H1 (cell line): ENCODE measurements at places on chromosomes 3 and 15. TPM values are rescaled to one million over a fixed set of nuclear protein-coding genes. Genes with fewer than 3 reads are reported as not detected.

DNA sequence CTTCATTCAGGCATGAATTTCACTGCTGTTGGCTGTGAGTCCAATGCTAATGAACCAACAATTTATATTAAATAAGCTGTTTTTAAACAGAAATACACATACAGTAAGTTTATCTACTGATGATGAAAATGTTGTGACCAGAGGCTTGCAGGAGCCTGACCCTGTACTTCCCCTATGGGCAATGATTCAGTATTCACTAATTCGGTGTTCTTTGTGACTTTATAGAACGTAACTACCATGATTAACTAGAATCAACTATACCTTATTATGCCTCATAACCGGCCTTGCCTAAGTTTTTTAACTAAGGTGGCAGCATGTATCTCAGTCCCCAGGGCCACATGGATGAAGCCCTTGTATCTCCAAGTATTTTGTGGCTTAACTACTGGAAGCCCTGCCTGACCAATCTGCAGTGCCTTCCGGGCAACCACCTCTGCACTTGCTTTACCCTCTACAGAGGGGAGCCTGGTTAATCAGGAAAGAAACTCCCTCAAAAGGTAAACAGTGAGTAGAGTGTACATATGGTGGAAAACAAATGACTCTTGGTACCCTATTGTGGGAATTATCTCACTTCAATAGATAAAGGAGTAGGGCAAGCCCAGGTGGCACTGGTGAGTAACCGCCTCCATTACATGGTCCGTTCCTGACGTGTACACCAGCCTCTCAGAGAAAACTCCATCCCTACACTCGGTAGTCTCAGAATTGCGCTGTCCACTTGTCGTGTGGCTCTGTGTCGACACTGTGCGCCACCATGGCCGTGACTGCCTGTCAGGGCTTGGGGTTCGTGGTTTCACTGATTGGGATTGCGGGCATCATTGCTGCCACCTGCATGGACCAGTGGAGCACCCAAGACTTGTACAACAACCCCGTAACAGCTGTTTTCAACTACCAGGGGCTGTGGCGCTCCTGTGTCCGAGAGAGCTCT, 11.6 kb upstream of the CLDN18 start:
- no peak for DNase-seq

DNA sequence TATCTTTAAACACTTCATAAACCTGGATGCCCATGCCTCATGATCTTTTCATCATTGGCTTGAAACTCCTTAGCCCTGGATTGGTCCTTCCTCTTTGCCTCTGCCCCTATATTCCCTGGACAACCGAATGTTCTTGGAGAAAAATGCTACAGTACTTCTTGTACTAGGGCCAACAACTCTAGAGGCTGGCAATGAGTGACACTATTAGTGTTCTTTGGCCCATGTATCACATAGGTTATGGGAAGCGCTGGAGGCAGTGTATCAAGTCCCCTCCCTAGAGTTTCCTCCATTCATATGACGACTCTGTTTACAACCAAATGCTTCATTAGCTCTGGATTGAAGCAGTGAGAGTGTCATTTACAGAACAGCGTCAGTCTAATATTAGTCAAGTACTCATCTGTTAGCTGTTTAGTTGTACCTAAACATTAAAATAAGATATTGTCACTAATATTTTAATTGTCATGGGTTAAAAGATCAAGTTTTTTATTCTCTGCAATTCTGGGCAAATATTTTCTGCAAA, 66.4 kb upstream of the MYO5C start:
- DNase-seq = no peak

- no peak for DNase-seq
Measured at GRCh38 chr3:103513003-103513402, 1078.2 kb downstream of the ZPLD1 start.

- DNase-seq = no peak
Measured at GRCh38 chr3:44476181-44476611, 1.3 kb downstream of the ZNF445 start.

GRCh38 chr3:97306226-97306625, 458.3 kb upstream of the ARL6 start:
- DNase-seq = no peak

DNA sequence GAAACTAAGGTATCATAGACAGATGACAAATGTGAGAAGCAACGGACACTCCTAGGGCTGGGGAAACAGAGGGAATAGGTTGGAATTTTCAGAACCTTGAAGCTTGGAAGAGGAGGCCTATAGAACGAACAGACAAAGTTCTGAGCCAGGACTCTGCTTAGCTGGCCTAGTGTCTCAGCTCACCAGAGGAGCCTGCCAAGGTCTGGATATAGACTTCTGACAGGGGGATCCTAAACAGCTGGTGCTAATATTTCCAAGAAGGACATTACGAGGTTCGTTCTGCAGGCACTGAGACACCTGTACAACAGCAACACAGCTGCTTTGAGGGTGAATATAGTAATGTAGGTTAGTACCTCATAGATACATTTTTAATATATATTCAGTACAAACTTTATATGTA, 266.3 kb downstream of the CHL1 start:
- DNase-seq = no peak

DNA sequence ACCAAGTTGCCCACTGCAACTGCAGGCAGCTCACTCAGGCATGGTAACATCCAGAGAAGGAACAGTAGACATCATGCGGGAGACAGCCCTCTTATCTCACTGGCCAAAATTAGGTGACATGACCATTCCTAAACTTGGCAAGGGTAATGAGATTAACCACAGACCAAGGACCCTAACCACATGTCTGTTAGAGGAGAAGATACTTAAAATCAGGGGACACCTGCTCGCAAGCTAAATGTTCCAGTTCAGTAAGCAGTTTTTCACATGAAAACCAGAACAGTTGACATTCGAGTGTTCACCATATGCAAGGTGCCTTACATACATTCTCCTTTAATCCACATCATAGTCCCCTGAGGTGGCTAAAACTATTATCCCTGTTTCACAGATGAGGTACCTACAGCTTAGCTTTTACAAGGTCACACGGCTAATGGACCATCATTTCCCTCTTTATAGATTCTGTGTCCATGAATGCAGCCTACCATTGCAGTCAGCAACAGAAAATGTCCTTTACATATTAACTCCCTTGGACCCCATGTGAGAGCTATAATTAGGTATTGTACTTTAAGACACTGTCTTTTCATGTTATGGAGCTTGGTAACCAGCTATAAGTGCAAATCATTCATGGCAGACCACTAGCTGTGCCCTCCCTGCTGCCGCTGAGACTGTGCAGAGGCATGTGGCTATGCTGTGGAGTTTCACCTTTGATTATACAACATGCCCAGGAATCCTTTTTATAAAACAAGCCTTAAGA, 154.1 kb downstream of the LIPC start:
- DNase-seq = no peak

DNA sequence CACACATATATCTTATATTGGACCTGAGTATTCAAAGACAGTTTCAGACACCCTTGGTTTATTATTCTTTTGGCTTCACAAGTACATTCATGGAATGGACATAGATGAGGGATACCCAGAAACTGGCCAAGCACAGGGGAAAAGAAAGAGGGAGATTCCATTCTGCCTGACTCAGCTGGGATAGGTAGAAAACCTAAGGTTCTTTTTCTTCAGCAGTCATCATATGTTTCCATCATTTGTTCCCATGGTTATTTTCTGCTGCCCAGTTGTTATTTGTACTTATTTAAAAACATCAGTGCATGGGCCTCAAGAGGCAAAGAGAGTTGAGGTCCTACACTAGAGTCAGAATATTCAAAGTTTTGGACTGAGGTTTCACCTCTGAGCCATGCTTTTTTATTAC, 91.8 kb downstream of the FILIP1L start:
- DNase-seq = no peak

DNA sequence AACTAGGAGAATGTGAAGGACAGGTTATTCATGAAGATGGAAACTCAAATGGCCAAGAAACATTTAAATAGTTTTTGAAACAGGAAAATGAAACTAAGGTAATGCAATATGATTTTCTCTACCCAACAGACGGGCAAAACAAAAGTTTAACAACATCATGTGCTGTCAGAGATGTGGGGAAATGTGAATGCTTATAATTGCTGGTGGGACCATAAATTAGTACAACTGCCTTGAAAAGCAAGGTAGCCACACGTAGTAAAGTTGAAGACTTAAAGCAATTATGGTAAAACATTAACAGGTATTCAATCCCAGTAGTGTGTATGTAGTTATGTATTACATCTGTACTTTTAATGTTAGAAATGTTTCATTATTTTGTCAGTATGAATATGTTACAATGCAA, 57.0 kb upstream of the C3orf80 start:
- no peak for DNase-seq

- DNase-seq = no peak
Measured at GRCh38 chr3:10708216-10708893, 107.7 kb upstream of the SLC6A11 start.

- no peak for DNase-seq
Measured at GRCh38 chr3:146134348-146135117, 26.5 kb downstream of the PLOD2 start.

GRCh38 chr3:177426878-177427495, 229.7 kb upstream of the TBL1XR1 start:
- no peak for DNase-seq

GRCh38 chr15:93709708-93710107, 521.7 kb upstream of the MCTP2 start:
- DNase-seq = no peak

GRCh38 chr15:47803767-47804166, 86.5 kb downstream of the SEMA6D start:
- DNase-seq = no peak

DNA sequence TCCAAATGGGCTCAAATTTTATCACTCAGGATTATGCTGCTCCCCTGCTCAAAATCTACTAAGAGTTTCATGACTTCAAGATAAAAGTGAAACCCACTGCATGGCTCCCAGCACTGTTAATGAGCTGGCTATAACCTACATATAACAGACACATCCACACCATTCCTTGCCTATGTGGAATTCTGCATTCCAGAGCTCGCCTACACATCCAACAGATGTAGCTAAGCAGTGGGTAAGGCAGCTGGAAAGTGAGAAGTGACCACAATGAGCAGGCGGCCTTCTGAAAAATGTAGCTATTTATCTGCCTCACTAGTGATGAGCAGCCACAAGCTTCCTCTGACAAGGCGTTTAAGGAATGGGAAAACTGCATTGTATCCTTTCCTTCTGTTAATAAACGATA, 92.0 kb upstream of the TRIM42 start:
- no peak for DNase-seq

DNA sequence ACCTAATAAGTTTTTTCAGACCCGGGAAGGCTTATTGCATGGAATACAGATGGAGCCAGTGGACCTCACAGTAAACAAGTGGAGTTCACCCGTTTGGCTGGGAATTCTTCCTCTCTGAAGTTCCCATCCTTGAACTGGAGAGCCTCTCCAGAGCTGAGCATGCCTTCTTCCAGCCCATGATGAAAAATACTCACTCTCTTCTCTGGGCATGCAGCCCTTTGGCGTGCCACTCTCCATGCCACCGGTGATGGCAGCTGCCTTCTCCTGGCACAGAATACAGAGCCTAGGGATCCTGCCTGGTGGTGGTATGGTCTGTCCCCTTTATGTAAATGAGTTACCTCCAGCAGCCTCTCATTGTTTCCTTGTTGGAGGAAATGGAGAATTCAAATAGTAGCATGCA, 150.8 kb downstream of the LEKR1 start:
- DNase-seq = no peak

- no peak for DNase-seq
Measured at GRCh38 chr3:49916686-49917085, 12.9 kb downstream of the MON1A start.

- no peak for DNase-seq
Measured at GRCh38 chr15:26661748-26662147, 111.1 kb downstream of the GABRB3 start.

- no peak for DNase-seq
Measured at GRCh38 chr3:115186351-115187148, 39.5 kb upstream of the ZBTB20 start.

DNA sequence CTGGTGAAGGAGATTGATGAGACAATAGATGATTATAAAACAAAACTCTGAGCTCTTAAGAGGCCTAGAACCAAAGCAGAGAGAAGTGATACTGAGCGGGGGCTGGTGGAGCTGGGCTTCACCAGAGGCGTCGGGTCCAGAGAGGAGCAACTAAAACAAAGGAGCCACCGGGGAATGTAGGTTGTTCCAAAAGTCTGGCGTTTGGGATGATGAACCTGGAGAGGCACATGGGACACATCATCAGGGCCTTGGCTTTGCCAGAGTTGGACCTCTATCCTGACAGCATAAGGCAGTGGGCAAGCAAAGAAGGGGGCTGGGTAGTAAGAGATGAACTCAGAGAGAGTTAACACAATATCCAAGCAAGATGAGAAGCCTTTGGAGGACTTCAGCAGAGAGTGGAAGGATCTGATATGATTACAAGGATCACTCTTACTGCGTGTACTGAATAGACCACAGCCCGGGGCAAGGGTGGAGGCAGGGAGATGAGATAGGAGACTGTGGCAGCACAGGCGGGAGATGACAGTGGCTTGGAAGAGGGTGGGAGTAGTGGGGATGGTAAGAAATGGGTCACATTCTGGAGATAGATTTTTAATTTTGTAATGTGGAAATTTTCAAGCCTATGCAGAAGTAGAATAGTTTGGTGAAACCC, 36.0 kb upstream of the RASA2 start:
- DNase-seq = no peak

DNA sequence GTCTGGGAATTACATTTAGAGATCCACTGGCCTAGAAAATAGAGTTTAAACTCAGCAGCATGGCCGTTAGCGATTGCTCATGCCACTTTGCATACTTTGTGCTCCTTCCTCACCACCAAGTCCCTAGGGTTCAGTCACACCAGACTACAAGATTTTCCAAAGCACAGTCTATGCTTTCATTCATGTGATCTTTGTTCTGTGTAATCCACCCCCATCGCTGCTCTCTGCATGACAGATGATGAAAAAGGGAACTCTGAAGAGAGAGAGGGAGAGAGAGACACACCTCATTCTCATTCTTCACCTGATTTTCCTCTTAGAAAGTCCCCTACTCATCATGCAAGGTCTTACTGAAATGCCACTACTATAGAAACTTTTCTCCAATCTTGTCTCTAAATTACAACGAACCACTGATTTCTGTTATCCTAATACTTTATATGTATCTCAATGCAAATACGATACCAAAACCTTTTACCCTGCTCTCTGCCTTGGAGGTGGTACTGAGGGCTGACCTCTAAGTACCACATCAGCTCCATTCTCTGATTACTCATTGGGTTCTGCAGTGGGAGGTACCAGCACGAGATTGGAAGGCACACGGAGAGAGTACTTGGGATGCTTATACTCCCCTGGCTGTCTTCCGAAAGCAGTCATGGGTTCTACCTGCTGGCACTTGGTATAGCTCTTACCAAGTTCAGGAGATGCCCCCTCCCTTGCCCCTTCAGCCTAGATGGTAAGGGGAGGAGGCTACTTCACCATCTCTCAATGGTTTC, 1.1 kb upstream of the PARP15 start:
- no peak for DNase-seq

- no peak for DNase-seq
Measured at GRCh38 chr3:120764206-120764605, 21.7 kb downstream of the GTF2E1 start.

The GUCA1C gene
- not detected in 2 replicates for total RNA-seq

The SAMD7 gene
- not detected in 2 replicates for total RNA-seq

The LCTL gene
- 6.2 and 6.4 TPM in 2 replicates for total RNA-seq

The SUSD5 gene
- 3.3 and 3.9 TPM in 2 replicates for total RNA-seq

The CRBN gene
- total RNA-seq = 28.4 and 30.3 TPM in 2 replicates

The NCEH1 gene
- 5.4 and 6.4 TPM in 2 replicates for total RNA-seq

The CASR gene
- 0.25 and 0.58 TPM in 2 replicates for total RNA-seq

The GOLGA6B gene
- not detected in 2 replicates for total RNA-seq

The C3orf20 gene
- total RNA-seq = not detected in 2 replicates

The SLC6A6 gene
- 140 and 144 TPM in 2 replicates for total RNA-seq

The EPHA6 gene
- total RNA-seq = 2.8 and 3.2 TPM in 2 replicates

The UNC13C gene
- 0.13 and 0.42 TPM in 2 replicates for total RNA-seq
